ENCODE measurements at places on chromosomes 5 and 9.
A peak's percentile ranks its signal among the peaks of the same experiment; 100 is the strongest.

- DNase-seq, result no peak
Measured at GRCh38 chr5:133387621-133388020, 224.7 kb downstream of the FSTL4 start.

DNA sequence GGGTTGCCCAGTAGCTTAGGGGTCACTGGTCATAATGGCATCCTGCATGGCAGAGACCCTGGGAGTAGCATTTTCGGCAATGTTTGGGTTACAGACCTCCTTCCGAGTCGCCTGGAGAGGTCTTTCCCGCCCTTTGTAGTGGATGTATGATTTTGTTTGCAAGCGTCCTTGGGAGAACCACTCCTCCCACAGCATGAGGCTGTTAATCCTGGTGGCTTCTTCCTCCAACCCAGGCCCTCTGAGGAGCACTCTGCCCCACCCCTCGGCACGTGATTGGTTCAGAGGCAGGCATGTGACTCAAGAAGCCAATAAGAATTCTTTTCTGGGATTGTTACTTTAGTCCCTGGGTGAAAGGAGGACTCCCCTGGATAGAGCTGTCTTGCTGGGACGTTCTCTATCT lies 30.2 kb upstream of the GRHPR start:
- DNase-seq, result no peak

DNA sequence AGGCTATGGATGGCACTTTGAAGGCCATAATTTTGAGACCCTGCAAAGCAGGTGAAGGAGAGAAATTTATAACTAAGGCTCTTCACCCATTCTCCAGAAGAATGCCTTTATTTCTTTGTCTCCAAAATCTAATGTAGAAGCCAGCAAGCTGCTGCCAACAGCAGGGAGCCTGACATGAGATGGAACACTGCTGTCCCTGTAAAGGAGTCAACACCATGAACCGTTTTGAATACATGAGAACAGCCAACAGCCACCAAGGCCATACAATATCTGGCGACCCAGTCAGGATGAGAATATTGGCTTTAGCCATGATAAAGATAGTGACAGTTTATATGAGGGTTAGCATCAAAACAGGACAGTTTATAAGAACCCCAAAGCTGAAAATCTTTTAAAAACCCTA lies 121.2 kb upstream of the LIFR start:
- DNase-seq, result no peak

- no peak for DNase-seq
Measured at GRCh38 chr5:61097465-61097864, 64.8 kb downstream of the SMIM15 start.

DNA sequence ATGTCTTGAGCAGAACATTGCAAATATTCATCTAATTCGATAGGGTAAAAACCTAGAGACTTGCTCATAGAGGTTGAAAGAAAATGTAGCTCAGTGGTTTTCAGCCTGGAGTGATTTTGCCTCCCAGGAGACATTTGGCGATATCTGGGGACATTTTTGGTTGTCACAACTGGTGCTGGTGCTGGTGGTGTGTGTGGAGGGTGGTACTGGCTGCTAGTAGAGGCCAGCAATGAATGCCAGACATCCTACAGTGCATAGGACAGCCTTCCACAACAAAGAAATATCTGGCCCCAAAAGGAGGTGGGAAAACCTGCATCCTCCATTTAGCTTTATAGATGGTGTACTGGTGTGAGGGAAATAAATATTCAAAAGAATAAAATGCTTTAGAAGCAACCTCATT lies 2.1 kb upstream of the BASP1 start:
- no peak for DNase-seq

DNA sequence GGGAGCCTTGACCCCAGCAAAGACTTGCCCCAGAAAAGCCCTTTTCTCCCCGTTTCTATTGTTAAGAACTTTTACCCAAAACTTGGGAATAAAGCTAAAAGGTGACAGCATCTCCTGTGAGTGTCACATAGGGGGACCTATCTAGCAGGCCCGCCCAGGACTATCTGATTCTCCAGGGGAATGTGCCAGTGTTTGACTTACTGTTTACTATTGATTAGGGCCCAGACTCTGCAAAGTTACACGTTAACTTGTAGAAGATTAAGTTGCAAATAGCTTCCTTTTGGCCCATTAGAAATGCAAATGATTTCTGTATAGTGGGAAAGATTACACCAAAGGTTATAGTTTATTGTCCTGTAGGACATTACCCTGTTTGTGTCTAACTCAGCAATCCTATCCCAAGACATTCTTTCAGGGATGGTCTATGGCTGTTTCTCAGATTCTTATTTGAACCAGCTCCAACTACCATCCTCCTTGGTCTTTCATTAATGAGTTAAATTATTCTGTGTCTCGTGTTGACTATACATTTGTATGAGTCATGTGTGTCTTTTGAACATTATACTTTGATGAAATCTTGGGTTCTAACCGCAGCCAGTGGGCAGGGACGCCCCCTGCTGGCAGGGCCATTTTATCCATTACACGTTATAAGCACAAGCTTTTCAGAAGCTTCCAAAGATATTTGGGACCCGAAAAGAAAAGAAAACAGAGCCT lies 60.7 kb downstream of the HRH2 start:
- DNase-seq, result peak; percentile 84

GRCh38 chr9:14153310-14153720 lies 160.6 kb downstream of the NFIB start:
- DNase-seq, result no peak

- DNase-seq, result peak; percentile 54
Measured at GRCh38 chr5:78533356-78533755, 115.2 kb downstream of the LHFPL2 start.

- no peak for DNase-seq
Measured at GRCh38 chr5:180673371-180674089, 24.1 kb upstream of the FLT4 start.

- peak; percentile 76 for DNase-seq
Measured at GRCh38 chr9:109779711-109780452, at the start of gene PALM2AKAP2. Gene PALM2AKAP2 (plus strand): TSS chr9:109780198. CDS start chr9:109780489, 291 bp downstream.

DNA sequence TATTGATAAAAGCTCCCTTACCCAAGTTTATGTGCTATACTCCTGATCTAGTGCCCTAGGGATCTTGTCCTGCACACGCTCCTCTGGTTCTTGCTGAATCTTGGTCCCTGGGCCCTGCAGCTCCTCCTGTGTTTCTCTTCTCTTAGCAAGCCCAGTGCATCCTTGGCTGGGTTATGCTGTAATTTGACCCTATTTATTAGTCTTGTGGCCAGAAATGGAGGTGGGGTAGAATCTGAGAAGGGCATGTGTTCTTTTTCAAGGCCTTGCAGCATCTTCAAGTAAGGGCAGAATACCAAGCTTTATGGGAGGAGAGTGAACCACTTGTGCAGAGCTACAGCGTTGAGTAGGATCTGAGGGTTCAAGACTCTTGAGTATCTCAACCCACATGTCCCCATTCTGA lies 366.8 kb downstream of the FAM170A start:
- DNase-seq, result no peak

GRCh38 chr9:94645901-94646300 lies 6.6 kb upstream of the FBP1 start:
- no peak for DNase-seq

DNA sequence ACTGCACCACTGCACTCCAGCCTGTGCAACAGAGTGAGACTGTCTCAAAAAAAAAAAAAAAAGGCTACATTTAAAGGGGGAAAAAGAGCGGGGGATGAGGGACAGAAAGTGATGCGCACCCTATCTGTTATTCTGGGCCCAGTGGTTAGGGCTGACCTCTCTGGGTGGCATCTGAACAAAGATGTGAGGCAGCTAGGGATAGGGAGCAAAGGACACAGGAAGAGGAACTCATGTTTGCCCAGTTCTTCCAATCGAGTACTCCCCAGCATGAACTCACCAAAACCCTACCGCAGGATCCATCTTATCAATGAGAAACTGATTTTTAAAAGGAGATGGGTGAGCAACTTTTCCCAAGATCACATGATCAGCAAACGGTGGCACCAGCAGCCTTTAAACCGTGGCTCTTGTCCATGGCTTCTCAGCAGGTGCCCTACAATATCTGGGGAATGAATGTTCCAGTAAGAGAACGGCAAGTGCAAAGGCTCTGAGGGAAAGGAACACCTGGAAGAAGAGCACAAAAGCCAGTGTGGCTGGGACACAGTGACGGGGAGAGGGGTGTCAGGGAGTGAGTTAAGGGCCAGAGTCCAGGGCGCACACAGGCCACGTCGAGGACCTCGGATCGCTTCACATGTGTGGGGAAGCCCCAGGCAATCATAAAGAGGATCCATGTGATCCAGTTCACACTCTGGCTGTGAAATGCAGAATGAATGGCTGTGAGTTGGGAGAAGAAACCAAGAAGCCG lies 22.0 kb downstream of the RAPGEF1 start:
- DNase-seq, result no peak

DNA sequence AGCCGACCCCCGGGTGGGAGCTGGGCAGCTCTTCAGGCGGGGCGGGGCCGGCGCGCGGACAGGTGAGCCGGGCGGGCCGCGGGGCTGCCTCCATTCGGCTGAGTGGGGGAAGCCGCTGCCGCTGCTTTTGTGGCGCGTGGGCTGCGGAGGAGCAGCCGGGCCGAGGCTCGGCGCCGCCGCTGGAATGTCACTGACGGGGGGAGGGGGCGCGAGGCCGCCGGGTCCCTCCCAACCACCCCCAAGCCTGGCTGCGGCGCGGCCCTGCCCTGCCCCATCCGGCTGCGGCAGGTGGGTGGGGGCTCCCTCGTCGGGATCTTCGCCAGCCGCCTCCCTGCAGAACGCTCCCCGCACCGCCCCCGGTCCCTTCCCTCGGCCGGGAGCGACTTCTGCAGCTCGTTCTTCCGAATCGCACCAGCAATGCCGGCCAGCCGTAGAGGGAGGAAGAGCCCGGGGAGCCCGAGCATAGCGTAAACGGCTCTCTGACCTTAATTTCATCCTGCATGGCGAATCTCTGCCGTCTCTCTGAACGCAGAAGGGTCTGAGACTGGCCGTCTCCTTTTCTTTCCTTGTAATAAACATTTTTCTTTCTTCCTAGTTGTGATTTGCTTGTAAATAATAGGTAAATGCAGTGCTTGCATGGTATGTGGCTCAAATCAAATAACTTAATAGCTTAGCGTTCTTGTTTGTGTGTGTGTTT lies 505 bp downstream of the SPTAN1 start:
- DNase-seq, result peak; percentile 80

DNA sequence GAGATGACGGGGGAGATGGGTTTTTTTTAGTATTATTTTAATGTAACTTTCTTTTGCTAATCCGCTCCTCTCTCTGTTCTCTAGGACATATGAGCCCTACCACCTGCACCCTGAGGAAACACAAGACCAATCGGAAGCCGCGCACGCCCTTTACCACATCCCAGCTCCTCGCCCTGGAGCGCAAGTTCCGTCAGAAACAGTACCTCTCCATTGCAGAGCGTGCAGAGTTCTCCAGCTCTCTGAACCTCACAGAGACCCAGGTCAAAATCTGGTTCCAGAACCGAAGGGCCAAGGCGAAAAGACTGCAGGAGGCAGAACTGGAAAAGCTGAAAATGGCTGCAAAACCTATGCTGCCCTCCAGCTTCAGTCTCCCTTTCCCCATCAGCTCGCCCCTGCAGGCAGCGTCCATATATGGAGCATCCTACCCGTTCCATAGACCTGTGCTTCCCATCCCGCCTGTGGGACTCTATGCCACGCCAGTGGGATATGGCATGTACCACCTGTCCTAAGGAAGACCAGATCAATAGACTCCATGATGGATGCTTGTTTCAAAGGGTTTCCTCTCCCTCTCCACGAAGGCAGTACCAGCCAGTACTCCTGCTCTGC lies 4.8 kb downstream of the MSX2 start:
- DNase-seq, result no peak

- DNase-seq, result no peak
Measured at GRCh38 chr5:17219469-17219868, 2.0 kb downstream of the BASP1 start.

- no peak for DNase-seq
Measured at GRCh38 chr9:123063177-123063598, 29.7 kb downstream of the GPR21 start.

GRCh38 chr9:16687678-16688369 lies 182.6 kb downstream of the BNC2 start:
- DNase-seq, result no peak

DNA sequence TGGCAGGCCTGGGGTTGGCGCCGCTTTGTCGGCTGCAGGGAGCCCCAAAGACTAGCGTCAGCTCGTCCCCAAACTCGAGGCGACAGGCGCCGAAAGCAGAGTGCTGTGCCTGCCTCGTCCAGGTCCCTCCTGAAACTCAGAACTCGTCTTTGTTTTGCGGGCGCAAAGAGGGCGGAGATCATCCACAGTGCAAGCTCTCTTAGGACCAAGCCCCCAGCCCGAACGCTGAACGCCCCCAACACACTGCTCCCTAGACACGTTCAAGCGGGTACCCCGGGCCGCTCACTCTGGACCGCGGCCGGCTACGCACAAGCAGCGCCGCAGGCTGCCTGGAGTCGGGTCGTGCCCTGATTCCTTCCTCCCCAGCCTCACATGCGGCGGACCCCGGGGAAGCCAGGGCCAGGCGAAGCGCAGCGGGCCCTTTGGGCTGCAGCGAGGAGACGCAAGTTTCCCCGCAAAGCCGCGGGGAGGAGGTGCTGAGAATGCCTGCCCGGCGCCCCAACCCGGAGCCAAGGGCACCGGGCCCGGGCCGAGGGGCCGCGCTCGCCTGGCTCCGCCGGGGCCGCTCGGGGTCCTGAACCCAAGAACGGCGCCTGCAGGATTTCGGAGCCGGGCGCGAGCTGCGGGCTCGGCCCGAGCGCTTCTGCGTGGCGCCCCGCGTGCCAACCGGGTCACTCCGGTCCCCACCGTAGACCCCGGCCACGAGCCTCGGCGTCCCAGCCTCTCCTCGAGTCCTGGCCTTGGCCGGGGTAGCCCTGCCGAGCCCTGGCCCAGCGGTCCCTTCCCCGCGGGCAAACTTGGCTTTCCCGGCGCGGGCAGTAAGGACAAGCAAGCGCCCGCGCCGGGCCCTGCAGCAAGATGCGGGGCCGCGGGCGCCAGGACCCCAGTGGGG lies 738 bp downstream of the FSTL4 start:
- peak; percentile 72 for DNase-seq

GRCh38 chr5:173201636-173202265 lies 33.3 kb downstream of the NKX2-5 start:
- DNase-seq, result peak; percentile 30

DNA sequence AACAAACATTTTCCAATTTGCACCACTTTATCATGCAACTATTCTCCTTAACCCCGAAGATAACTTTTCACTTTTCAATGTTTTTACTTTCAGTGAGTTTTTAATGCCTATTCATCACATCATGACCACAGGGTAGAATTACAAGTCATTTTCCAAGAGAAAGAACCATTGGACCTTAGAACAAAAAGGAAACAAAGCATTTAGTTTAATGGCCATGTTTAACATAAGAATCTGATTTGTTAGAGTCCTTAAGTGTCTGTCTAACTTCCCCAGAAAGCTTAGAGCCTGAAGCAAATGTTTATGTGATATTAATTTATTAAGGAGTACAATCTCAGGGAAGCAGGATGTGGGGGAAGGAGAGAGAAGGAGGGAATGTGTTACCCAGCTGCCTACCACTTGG lies 325.8 kb upstream of the RIOK2 start:
- DNase-seq, result no peak

- no peak for DNase-seq
Measured at GRCh38 chr5:154782326-154782725, 27.1 kb downstream of the LARP1 start.

- DNase-seq, result peak; percentile 29
Measured at GRCh38 chr9:130539420-130540223, 39.8 kb upstream of the FUBP3 start.

GRCh38 chr5:165508286-165508685 lies 2002.9 kb downstream of the MAT2B start:
- no peak for DNase-seq

Measured in DMS53 (cell line).